HS-5 (cell line): ENCODE measurements at places on chromosomes 3 and 15.

- no peak for DNase-seq
Observed at GRCh38 chr3:150623945-150624344, 20.8 kb downstream of the SELENOT start.

- DNase-seq = no peak
Observed at GRCh38 chr3:190556351-190556750, 42.5 kb downstream of the IL1RAP start.

DNA sequence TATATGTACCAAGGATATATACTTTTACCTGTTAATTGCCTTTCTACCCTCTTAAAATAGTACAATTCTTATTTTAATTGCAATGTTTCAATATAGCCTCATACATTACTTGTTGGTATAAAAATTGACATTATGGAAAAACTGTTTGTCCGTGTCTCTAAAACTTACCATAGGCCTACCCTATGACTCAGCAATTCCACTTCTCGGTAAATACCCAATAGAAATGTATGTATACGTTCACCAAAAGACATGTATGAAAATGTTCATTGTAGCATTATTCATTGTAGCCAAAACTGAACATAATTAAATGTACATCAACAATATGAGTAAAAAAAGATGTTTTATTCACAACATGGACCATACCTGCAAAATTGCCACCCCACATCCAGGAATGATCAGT, 679.2 kb upstream of the UBE2E2 start:
- no peak for DNase-seq

DNA sequence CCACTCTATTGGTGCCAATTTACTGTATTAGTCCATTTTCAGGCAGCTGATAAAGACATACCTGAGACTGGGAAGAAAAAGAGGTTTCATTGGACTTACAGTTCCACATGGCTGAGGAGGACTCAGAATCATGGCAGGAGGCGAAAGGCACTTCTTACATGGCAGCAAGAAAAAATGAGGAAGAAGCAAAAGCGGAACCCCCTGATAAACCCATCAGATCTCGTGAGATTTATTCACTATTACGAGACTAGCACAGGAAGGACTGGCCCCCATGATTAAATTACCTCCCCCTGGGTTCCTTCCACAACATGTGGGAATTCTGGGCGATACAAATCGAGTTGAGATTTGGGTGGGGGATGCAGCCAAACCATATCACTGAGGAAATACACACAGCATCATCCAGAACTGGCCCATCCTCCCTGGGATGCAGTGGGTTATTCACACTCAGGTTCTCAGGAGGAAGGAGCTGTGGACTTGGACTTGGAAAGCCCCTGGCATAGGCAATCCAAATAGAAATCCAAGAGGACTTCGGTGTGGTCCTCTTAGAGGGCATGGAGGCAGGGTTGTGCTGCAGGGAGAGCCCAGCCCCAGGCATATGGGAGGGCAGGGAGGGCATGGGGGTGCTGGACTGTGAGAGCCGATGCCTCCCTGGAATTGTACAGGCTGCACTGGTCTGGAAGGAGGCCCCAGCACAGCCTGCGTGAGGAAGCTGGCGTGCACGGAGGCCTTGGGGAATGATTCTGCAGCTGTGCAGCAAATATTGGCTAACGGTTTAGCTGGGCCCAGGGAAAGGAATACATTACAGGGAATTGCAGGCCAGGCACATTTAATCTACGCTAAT, 62.9 kb downstream of the EFCAB12 start:
- DNase-seq = no peak

GRCh38 chr3:69320871-69321271, 65.0 kb downstream of the FRMD4B start:
- no peak for DNase-seq

- no peak for DNase-seq
Observed at GRCh38 chr3:48185129-48185528, 3.1 kb downstream of the CDC25A start.

DNA sequence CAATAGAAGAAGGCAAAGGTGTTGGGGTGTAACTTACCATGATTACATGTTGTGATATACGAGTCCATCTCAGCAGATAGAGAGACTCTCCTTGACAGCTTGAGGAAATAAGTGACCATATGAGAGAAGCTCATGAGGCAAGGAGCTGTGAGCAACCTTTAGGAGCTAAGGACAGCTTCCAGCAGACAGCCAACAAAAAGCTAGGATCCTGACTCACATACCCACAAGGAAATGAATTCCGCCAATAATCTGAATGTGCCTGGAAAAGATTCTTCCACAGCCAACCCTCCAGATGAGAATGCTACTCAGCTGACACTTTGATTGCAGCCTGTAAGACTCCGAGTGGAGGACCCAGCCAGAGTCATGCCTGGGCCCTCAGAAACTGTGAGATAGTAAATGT, 339.6 kb upstream of the TPRG1 start:
- no peak for DNase-seq

GRCh38 chr3:180679178-180680096, at the start of gene CCDC39:
TSS of gene CCDC39 (minus strand) at chr3:180679489. CDS start at chr3:180679380, 109 bp downstream.
- DNase-seq = peak; percentile 61

- peak; percentile 34 for DNase-seq
Observed at GRCh38 chr3:70120357-70120966, 120.9 kb downstream of the SAMMSON start.

DNA sequence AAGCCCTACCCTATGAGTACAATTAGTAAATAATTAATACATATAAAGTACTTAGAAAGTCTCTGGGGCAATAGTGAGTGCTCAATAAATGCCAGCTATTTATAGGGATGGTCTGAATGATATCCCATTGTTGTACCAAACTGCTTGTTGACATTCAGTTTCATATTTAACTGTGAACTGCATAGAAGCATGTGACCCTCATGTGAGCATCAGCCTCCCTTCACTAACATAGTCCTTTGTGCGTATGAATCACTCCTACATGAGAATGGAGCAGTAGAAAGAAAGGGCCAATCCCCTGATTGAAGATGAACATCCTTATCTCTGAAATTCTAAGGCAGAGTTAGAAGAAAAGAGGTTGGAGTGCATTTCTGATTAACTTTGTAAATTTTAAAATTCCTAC, 68.7 kb upstream of the ATP10A start:
- DNase-seq = no peak

DNA sequence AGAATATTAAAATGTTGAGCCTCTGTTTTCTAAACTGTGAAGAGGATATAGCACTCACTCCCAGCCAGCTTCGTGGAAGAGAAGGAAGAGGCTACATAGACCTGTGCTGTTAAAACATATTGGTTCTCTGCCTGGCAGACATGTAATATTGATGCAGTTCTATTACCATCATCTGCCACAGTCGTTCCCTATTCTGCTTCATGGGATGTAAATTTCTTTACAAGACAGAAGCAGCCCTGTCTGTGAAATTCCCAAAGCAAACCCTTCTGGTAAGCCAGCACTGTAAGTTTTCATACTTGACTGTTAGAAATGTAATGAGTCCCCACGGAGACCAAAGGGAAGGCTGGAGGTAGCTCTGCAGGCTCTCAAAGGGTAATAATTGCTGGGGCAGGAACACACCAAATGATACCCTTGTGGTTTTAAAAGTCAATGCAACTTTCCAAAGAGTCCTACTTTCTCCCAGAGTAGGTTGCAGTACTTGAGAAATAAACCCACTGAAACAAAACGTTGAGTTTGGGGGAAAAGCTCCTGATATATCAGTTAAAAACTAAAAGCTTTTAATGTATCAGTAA, 129.9 kb upstream of the HES1 start:
- no peak for DNase-seq

DNA sequence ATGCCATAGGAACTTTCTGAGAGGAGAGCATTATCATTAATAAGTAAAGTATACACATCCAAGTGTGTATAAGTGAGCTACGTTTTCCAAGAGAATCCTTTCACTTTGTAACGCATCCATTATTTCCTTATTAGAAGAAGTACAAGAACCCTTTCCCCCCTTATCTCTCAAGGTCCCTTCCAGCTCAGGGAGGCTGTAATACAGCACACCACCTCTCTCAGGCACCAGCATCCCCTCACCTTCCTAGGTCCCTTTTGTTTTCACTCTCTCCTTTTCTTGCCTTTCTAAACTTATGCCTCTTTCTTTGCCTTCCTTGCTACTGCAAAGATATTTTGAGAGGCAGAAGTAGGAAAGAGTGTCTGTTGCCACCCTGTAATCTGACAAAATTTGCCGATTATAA, 446.0 kb downstream of the GRM7 start:
- DNase-seq = no peak

DNA sequence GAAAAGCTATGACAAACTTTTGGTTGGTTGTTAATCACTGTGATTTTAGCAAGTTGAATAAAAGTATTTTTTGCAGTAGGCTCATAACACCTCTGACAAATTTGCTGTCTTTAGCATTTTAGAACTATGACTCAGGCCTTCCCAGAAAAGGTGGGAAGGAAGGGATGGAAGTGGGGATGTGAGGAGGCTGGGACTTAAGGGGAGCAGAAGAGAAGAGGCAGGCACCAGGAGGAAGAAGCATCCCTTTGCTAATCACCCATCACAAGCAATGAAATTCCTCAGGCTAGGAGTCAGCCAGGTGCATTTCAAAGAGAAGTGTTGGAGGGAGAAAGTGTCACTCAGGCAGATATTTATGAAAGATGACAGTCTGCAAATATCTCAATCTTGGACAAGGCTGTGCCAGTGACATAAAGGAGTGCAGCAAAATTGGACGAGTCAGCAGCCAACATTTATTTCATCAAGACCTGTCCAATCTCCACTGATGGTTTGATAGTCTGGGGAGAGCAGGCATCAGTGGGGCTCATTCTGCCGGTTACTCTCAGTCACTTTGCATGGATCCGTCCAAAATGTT, 337.3 kb upstream of the ARRDC4 start:
- no peak for DNase-seq
